ENCODE measurements at places on chromosomes 4 and X. TPM values are rescaled to one million over a fixed set of nuclear protein-coding genes. Genes with fewer than 3 reads are reported as not detected.

The CT45A7 gene
- total RNA-seq = not detected

- DNase-seq = no peak
Observed at GRCh38 chr4:88006956-88007303, 505 bp upstream of the PKD2 start.

DNA sequence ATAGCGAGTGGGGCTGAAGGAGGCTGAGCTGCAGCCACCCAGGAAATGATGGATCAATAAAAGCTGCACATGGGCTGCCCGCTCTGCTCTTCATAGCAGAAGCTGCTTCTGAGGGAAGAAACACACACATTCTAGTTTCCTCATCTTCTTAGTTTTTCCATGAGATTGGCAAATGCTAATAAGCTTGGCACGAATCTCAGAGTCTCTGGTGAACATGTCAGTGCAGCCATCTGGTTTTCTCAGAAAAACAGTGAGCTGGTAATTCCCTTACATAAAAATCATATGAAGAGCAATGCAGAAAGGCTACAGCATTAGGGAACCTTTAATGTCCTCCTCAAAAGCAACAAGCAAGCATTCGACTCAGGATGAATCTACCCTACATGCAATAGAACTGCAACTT, 69.9 kb downstream of the GATB start:
- peak; percentile 20 for DNase-seq

DNA sequence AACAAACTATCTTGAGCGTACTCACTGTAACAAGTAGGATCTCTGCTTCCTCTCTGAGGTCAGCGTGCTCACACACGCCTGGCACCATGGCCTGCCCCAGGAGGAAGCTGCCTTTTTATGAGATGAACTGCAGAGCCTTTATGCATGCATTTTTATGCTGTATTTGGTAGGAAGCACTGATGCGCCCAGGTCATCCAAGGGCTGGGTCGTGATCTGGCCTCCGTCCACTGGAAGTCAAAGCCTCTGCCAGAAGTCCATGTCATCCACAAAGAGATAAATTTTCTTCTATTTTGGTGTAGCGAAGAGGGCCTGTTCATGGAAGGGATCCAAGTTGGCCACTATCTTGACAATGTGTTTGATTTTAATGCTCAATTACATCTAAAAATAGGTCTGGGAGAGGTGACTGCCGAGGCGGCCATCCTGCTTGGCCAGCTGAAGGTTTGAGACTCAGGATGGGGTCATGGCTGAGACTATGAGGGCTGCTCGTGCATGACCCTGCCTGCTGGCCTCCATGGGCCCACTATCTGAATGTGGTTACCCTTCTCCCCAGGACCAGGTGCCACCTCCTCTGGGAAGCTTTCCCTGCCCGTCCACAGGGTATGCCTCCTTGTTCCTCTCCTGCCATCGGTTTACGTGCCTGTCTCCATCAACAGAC, 50.3 kb downstream of the HTRA3 start:
- no peak for DNase-seq

The SYNPO2 gene
- total RNA-seq = 194 TPM

DNA sequence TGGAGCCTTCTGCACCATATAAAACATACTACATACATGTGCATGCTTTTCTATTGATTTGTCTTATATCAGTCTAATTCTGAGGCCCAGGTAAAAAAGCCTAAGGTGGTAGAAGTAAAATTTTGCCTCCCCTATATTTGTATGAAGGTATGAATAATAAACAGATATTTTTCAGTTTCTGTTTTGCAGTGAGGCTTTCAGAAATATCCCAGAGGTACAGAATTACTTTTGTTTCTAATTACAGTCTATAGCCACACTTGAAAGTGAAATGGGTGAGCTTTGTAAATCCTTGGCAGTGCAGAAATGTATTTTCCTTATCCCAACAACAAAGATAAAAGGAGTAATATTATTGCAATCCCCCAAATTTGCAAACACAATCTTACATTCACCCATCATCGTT, 59.5 kb downstream of the DDX60 start:
- DNase-seq = no peak

DNA sequence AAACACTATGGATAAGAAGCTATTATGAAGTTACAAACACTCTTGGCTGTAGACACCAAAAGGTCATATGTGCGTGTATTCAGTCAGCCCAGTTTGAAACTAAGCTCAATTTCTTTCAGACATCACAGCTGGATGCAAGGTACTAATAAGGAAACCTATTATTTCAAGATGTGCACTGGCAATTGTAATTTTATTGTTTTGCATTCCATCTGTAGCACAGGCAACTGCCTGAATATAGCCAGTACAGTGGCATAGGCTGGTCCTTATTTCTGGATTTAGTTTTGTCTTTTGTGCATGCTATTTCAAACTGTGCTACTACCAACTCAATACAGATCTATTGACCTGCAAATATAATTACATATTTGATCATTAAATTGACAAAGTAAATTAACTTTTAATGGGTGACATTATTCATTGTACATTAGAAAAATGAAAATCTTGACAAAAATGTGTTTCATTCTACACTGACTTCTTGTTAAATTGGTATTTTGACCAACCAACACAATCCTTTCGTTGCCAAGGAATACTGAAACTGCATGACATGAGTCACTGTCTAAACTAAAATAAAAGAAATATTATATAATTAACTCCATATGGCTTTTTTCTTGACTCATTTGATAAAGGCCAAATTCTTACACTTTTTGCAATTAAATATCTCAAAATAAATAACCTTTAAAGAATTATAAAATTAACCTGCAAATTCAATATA, 594.3 kb upstream of the ADGRL3 start:
- peak; percentile 11 for DNase-seq

DNA sequence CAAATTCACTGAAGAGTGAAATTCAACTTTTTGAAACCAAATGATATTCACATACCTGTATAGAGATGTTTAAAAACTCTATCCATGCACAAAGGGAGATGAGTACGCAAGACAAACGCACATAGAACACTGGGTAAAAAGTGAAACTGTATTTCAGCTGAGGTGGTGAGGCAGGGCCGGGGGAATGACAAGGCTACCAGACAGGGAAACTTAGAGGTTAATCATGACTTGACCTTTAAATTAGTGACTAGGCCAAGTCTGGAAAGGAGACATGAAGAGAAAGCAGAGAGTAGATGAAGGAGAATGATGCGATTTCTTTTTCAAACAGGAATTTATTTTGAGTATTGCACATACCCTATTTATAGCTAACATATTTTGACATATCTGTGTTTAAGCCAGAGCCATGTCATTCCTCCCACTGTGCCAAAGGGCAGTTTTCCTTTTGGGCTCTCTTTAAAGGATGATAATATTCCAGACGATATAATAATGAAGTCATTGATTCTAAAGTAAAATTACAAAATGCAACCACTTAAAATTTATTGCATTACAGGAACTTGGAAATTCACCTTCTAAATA, 49.4 kb downstream of the ARHGEF6 start:
- DNase-seq = no peak

DNA sequence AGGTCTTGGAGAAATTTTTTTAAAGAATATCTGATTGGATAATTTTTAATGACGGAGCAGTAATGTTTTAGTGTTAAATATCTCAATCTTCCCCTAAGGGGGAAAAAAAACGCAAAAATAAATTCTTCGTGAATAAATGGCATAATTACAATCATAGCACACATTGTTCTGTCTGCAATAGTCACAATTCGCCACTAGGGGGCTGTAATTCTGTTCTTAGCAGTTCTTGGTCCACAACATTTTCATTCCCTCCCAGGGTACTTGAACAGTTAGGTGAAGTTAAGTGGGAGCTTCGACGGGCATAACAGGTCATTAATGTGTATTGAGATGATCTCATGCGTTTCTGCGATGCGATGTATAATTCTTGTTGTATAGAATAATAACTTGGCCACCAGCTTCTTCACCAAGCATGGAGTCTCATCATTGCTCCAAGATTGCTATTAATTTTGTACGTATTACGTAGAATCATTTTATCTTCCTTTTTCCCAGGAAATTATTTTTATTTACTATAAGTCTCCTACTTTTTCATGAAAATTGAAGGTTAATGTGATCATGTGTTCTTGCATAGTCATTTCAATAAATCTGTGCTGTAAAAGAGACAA, 27.2 kb downstream of the HTR2C start:
- DNase-seq = peak; percentile 44

Data from fibroblast of villous mesenchyme (primary cell).